GM04504 (cell line): ENCODE measurements at places on chromosomes 3 and 15.

GRCh38 chr3:41148478-41148877, 50.8 kb upstream of the CTNNB1 start:
- no peak for DNase-seq

DNA sequence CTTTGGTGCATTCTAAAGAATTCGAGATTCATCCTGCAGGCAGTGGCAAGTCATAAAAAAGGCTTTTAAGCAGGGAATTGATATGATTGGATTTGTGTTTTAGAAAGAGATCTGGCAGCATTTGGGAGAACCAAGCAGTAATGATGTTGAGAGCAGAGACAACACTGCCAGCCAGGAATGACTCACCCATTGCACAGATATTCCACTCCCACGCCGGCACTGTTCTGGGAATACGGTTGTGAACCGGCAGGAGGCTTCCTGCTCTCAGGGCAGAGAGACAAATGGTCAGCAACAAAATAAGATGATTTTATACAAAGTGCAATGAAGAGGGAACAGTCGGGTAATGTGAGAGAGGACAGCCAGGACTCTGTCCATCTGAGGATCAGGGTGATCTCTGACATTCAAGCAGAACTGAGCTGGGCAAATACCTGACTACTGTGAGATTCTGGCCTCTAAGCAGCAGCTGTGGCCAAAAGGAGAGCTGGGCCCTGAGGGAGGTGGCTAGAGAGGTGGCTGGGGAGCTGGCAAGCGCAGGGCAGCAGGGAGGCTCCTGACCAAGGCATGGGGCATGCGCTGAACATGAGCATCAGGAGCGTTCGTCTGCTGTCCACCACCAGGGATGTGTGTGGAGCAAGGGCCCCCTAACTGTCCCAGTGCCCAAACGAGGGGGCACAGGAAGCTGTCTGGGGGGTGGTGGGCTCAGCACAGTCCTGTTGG, 56.1 kb upstream of the PLXNA1 start:
- DNase-seq, result peak; percentile 68

DNA sequence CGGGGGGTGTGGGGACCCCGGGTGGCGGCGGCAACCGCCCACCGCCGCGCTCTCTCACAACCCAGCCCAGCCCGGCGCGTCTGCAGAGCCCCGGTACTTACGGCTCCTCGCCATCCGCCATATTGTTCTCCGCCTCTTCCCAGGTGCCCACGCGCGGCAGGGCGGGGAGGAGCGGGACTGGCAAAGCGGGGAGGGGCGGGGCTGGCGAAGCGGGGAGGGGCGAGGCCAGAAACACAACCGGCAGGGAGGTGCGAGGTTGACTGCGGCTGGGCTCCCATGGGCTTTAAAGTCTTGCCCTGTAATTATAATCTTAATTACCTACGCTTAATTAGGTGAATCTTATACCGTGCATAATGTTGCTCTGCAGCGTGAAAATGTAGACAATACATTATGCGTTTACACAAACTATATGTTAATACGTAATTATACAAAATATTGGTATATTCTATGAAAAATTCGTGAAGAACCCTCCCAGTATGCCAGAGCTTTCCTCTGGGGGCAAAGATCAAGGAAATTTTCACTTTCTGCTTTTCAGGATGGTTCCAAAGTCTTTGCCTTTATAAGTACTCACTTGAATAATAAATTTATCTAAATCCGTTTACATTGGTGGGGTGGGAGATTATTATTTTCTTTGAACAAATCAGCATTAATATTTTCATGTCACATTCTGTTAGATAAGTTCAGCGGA, at the start of gene UBA3:
TSS of gene UBA3 (minus strand) at position 133 of the 688 bp plus-strand sequence. CDS start at position 121, 12 bp downstream.
- peak; percentile 56 for DNase-seq

GRCh38 chr15:60044636-60045270, 40.6 kb downstream of the FOXB1 start:
- no peak for DNase-seq

GRCh38 chr3:100463002-100463401, 29.4 kb upstream of the TMEM45A start:
- DNase-seq, result peak; percentile 45

- no peak for DNase-seq
Observed at GRCh38 chr15:78922527-78922926, 22.3 kb downstream of the CTSH start.

DNA sequence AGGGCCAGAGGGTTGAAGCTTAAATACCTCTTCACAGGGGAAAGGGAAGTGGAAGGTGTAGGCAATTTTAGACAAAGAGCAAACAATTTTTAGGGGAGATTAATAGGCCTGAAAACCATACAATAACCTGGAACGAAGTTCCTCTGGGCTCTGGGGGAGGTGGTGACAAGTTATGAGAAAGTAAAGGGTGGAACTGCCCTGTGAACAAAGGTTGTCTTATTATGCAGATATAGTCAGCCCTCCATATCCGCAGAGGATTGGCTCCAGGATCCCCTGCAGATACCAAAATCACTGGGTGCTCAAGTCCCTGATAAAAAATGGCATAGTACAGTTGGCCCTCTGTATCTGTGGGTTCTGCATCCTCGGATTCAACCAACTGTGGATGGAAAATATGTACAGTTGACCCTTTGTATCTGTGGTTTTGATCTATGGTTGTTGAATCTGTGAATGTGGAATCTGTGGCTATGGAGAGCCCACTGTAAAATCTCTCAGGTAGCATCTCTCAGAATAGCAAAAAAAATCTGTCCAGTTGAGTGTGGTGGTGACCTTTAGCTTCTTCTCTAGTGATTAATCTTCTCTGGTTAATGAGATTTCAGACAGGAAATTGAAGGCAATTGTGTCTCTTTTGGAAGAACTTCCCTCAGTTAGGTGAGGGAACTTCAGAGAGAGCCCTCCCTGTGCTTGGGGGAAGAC, 40.2 kb downstream of the CLEC3B start:
- no peak for DNase-seq

- no peak for DNase-seq
Observed at GRCh38 chr3:10599444-10599843, 94.1 kb upstream of the ATP2B2 start.

GRCh38 chr3:29871087-29871486, 590.2 kb downstream of the RBMS3 start:
- DNase-seq, result no peak

GRCh38 chr15:47304656-47305055, 412.6 kb upstream of the SEMA6D start:
- no peak for DNase-seq

DNA sequence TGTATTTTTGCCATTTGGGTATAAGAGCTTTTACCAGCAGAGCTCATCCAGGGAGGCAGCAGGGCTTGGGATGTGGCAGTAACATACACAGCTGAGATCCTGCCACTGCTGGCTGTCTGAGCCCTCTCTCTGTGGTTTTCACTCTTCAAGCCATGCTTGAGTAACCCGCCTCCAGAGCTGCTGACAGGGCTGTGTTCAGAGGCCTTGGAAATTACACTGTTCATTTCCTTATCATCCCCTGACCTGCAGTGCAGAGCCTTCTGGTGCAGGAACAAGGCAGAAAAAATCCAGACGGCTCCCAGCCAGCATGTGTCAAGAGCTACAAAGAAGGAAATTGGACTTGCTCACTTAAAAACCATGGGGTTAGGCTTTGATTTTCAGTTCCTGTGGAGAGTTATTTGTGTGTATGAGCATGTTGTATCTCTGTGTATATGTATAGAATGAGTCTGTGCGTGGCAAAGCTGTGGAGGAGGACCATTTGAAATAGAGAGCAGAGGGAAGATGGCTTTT, 47.0 kb downstream of the ZNF609 start:
- no peak for DNase-seq

- peak; percentile 69 for DNase-seq
Observed at GRCh38 chr3:11671648-11672100, 28.0 kb upstream of the VGLL4 start.

DNA sequence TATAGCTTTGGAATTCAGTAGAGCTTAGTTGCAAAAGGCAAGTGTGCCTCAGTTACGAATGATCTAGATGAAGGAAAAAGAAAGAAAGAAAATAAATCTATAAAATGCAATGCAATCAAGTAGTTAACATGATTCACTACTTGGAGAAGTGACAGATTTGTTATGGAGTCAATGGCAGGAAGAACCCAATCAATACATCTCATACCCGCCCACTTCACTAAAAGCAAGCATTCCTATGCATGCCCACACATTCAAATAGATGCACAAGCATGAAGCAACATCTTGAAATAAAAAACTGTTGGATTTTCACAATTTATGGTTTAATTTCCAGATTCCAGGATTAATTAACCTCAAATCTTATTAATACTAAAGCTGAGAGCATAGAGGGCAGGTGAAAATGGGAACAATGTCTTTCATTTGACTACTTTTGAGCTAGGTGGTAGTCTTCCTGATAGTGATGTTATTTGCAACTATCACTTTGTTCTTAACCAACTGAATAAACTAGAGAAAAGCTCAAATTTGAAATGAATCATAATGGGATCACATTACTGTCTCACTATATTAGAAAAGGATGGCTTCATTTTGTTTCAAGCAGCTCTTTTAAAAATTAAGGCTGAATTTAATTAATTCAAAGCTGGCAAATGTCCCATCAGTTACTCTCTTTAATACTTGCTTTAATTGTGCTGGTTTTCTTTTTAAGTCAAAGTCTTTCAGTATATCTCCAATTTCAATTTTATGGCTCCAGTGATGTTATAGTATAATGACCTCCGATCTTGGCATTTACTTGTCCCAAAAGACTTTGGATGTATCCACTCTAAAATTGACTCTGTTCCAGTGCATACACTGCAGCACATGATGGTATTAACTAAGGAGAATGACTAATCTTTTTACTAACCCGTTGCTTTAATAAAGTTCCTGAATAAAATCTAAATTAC, 46.7 kb upstream of the CCDC50 start:
- DNase-seq, result no peak

DNA sequence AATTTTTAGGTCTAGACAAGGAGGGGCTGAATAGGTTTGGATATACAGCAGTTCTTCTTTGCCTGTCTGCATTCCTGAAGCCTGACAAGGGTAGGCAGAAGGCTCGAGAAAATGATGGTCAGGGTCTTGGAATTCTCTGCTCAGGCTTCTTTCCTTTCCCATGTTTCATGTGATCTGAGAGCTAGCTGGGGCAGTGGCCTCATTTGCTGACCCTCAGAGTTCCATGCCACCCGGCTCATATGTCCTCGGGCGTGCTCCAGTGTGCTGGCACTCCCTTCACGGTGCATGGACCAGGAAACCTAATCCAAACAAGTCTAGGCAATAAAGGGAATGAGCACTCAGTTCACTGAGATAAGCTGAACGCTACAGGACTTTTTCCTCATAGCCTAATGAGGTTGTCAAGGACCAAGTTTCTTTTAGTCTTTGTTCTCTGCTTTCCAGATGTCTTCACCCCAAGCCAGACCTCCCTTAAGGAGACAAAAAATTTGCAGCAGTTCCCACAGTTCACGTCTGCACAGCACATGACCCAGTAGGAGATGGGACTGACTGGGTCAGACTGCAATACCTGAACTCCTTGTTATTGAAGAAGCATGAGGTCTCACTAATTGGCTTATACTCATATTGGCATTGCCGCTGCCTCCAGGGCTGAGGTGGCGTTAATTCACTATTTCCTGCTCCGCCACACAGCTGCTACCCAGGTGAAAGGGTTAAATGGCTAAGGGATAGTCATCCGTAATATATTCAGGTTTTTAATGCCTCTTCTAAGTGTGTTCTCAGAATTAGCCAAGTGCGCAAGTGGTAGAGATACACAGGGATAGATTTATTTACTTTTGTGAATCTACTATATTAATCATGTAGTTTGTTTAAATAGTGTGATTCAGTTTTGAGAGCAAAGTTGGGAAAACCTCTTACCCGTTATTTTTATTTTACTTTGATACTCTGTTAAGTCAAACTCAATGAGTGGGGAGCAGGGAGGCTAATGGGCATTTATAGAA, 15.3 kb upstream of the RTP4 start:
- DNase-seq, result no peak

- no peak for DNase-seq
Observed at GRCh38 chr15:99850517-99850916, 117.3 kb upstream of the LYSMD4 start.

DNA sequence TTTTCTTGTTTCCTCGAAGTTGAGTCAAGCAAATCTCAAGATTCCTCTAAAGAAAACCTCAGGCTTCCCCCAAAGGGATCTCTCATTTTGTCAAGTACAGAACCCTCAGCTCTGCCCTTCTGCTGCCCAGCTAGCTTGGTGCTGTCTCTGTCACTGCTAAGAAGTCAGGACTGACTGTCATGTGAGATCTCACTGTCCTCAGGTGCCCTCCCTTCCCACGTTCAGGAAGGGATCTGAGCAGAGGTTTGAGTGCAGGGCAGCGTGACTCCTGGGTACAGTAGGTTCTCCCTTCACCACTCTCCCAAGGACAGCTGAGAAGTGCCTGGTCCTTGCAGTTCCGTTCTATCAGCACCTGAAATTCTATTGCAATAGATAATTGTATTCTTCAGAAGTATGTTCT, 229.7 kb downstream of the SLCO3A1 start:
- no peak for DNase-seq

- DNase-seq, result no peak
Observed at GRCh38 chr3:112389961-112390360, 57.0 kb downstream of the CD200 start.

DNA sequence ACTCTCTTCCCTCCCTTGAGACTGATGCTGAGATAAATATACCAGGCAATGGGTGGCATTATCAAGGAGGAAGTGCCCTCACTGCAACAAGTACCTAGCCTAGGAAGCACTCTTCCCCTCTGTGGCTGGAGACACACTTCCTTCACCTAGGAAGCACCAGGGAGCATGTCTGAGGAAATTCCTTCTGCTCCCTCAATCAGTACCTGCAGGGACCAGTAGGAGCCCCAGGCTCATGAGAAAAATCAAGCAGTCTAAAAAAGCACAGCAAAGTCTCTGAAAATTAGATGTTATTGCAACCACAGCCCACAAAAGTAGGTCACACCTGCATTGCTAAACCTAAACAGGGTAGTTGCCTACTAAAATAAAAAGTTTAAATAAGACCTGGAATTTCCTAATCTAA, 78.2 kb upstream of the TRPM1 start:
- DNase-seq, result no peak

GRCh38 chr3:28867836-28868235, 413.0 kb upstream of the RBMS3 start:
- DNase-seq, result no peak

DNA sequence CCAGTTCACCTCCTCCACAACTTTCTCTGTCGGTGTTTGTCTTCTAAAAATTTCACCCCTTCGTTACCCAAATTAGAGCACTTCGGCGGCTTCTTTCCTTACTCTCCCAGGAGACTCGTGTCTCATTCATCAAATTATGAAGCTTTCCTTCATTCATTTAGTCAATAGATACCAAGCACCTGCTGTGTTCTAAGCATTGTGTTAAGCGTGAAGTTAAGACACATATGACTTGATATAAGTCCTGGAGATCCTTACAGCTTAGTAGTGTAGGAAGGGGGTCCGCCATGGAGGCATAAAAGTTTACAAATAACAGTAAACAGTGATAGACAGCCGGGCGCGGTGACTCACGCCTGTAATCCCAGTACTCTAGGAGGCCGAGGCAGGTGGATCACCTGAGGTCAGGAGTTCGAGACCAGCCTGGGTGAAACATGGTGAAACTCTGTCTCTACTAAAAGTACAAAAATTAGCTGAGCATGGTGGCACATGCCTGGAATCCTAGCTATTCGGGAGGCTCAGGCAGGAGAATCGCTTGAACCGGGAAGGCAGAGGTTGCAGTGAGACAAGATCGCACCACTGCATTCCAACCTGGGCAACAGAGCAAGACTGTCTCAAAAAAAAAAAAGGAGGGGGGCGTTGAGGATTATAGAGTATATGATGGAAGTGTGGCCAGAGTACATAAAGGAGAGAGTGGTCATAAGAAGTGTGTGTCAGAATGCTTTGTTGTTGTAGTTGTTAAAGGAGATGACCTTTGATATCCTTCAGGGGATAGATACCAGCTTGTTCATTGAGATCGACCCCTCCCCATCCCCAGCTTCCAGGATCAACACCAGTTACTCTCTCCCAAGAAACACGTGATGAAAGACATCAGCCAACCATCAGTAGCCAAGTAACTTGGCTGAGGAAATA, 744 bp upstream of the CCDC32 start:
- no peak for DNase-seq
